NCI-H1092 (cell line): ENCODE measurements at places on chromosomes 1 and 21.

DNA sequence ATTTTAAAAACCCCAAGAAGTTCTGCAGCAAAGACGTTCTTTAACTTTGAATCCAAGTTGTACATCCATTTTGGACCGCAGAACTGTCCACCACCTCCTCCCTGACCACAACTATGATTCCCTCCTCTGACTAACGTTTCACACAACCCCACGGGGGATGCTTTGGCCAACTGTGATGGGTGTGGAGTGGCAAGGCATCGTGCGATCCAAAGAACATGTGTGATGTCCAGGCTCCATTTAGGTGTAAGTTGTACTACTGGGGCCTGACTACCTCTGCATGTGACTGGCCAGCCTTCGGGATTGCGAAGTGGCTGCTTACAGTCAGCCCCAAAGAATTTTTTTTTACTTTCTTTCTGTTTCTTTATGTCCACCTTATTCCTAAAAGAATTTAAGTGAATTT is 6.7 kb downstream of the KCNJ15 start:
- no peak for DNase-seq

GRCh38 chr1:98374098-98374497 is 287.4 kb upstream of the SNX7 start:
- no peak for DNase-seq

GRCh38 chr1:162297208-162297607 is 79.4 kb downstream of the SPATA46 start:
- no peak for DNase-seq

DNA sequence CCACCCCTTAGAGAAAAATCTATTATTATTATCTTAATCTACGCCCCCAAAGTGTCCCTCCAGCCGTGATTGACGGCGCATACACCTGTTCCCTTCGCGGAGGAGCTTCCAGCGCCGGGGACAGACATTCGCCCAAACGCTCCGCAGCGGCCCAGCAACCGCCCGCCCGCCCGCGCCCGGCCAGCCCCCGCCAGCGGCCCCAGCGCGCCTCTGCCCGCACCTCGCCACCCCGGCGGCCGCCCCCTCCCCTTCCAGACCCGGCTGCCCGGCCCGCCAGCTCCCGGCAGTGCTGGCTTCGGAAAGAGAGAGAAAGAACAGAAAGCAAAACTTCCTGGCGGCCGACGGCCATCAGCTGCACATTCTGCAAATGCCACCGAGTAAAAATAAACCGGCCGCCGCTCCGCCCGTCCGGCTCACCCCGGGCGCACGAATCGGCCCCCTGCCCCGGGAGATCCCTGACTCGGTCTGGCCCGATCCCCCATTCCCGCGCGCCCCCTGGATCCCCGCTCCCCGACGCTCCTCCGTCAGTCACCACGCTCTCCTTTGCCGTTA is 1.6 kb downstream of the CASZ1 start:
- no peak for DNase-seq

DNA sequence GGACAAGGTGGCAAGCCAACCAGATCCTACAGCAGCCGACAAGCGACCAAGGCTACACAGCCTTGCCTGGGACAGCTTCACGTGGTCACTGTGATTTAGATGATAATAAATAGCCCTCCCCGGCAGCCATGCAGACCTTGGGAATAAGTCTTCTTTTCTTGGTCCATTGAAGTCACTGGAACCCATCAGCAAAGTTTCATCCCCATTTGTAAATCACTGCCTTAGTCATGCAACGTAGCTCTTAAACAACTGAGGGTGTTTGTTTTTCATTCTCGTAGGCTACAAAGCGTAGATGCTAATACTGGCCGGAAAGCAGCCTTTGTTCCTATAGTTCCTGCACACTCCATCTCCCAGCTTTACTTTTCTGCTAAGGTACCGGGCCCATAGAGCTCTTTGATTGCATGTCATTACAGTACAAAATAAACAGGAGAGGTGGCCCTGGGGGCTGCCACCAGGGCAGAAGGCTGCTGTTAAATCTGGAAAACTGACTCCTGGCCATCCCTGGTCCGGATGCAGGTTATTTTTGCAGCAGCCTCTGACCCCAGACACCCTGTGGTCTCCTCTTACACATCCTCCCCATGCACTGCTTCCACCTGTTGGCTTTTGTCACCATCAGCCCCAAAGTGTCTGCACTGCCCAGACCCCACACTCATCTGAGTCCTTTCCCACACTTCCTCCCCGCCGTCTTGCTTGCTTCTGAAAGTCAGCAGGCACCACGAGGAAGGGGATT is 105.5 kb downstream of the TOMM20 start:
- DNase-seq, result no peak

DNA sequence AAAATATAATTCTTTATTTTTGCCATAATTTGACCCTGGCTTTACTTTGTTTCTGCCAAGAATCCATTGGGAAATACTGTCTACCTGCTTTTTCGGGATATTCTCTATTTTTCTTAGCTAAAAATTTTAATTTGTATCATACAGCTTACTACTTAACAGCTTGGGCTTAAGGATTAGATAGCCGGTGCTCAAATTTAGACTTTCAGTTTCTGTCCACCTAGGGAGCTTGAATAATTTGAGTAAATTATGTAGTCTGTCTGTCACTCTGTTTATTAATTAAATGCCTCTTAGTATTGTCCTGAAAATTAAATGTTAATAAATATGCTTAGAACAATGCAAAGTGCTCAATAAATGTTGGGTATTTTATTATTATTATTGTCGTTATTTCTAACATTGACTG is 6.7 kb downstream of the SYCP1 start:
- no peak for DNase-seq

- no peak for DNase-seq
These were observed 1.4 kb downstream of the HS2ST1 start for GRCh38 chr1:86915737-86916235.

GRCh38 chr21:44755227-44755626 is 43.9 kb upstream of the TSPEAR start:
- DNase-seq, result no peak

DNA sequence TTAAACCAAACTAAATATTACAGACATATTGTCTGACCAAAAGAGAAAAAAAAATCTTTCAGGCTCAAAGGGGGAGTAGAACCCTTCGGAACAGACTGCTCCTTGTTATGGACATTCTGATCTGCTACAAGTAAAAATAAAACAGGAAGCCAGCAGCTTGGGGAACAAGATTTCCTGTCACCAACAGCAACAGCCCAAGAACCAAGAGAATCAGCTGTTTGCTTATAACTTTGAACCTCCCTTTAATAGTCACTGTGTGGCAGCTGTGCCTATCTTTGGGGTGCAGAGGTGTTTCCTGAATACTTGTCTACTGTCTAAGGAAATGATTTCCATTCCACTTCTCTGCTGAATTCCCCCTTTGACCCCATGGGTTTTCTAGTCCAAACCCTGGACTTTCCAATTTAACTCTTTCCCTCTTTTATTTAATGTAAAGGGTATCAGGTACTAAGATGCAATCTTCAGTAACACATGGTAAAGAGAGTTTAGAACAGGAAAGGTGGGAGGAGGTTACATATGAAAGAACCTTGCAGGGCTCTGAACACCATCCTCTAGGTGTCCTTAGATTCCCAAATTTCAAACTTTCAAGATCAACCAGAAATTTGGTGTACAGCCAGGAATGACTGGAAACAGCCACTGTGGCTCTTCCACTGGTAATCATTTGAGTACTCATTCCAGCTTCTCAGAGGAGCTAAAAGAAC is 38.6 kb downstream of the GPR3 start:
- no peak for DNase-seq

DNA sequence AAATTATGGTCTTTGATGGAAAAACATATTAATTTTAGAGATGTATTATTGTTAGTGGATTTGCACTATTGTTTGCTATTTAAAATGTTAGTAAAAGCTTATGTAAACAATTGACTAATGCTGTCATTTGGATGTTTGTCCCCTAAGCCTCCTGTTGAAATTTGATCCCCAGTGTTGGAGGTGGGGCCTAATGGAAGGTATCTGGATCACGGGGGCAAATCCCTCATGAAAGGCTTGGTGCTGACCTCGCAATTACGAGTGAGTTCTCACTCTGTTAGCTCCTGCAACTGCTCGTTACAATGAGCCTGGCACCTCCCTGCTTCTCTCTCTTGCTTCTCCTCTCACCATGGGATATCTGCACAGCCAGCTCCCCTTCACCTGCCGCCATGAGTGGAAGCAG is 14.3 kb downstream of the TMEM35B start:
- DNase-seq, result no peak

DNA sequence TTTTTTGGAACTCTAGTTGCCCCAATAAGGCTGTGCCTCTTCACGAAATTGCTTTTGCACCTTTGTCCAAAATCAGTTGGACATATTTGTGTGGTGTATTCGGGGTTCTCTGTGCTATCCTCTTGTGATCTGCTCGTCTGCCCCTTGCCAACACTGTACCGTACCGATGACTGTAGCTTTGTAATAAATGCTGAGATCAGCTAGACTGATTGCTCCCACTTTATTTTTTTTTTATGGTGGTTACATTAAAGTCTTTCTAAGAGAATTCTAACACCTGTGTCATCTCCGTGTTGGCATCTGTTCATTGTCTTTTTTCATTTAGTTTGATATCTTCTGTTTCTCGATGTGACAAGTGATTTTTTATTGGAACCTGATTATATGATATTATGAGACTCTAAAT is 94.1 kb downstream of the ADARB1 start:
- DNase-seq, result no peak

GRCh38 chr1:207935166-207935583 is 24.2 kb upstream of the CD34 start:
- no peak for DNase-seq

DNA sequence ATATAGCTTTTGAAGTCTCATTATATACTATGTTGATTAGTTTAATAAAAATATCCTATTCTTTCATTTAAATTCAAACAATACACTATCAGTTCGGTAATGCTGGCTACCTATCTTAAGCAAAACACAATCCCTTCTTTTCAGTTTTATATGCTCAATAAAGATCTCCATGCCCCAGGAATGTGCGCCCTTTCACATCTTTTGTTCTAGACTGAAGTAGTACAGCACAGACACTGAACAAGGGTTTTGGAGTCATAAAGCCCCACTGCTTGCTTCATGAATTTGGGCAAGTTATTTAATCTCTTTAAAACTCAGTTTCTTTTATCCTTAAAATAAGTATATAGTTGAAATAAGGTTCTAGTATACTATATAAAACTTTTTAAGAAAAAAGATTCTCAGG is 22.4 kb downstream of the SYDE2 start:
- no peak for DNase-seq

DNA sequence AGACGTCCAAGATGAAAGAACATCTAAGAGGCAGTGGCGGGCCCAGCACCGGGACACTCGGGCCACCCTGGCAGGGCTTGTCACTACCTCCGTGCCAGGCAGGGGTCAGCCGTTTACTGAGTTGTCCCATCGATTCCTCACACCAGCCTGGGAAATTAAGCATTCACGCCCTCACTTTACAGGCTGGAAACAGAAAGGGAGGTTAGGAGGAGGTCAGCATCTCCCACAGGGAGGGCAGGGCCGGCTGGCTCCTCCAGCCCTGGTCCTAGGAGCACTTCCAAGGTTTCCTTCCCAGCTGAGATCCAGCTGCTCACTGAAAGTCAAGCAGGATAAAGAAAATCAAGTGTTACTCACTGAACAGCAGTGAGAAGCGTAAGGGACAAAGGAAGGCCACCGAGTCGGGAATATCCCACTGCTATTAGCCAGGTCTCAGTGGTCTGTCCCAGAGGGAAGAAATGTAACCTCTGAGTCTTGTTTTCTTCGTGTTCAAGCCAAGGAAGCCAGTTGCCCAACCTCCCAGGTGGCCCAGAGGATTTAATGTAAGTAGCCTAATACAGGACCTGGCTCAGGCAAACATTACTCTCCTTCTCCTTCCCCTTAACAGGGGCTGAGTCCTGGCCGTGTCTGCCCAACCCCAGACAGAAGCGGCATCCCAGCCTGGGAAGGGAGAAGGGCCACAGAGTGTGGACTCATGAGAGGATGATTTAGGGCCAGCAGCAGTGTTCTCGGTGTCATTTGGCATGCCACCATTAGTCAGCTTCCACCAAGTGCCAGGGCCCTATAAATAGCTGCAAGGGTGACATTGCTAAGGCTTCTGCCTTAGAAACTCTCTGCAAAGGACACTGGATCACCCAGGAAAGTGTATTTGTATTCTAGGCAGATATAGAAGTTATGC is 203.1 kb upstream of the GALNT2 start:
- DNase-seq, result no peak

DNA sequence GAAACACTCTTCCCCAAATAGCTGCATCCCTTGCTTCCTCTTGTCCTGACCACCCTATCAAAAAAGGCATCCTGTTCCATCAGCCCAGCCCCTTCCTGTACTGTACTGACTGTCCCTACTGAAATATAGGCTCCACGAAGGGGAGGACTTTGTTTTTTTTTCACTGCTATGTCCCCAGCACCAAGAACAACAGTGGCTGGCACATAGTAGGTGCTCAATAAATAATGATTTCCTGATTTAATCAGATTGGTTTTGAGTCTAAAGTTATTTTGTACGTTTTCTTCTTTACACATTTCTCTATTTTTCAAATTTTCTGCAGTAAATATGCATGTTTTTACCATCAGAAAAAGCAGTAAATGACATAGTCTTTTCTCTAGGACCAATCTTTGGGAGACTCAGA is 73.9 kb downstream of the CD58 start:
- no peak for DNase-seq

DNA sequence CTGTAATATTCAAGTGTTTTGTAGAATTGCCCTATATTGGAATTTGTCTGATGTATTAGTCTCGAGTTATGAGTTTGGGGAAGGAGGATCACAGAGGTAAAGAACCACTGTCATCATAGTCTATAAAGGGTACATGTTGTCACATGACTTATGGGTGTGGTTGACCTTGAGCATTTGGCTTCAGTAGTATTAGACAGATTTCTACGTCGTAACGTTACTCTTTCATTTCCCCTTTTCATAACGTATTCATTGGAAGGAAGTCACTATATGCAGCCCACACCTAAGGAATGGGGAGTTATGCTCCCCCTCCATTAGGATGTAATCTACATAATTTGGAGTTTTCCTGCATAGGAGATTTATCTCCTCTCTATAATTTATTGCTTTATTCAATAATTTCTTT is 110.1 kb upstream of the VAV3 start:
- DNase-seq, result no peak

DNA sequence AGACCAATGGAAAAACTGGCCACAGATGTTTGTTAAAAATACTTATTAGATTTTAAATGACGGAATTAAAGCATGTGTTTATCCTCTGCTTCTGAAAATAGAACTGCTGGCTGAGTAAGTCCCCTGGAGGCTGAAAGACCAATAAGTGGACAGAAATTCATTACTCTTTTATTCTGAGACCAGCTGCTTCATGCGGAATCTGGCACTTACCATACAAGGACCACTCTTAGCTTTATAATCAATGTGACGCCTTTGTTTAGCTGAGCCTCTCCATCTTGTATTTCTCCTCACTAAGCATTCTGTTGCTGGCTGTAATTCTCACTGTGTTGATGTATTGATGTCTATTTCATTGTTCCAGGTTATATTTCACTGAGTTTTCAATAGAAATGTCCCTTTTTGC is 6.3 kb upstream of the EXO1 start:
- peak; percentile 90 for DNase-seq

DNA sequence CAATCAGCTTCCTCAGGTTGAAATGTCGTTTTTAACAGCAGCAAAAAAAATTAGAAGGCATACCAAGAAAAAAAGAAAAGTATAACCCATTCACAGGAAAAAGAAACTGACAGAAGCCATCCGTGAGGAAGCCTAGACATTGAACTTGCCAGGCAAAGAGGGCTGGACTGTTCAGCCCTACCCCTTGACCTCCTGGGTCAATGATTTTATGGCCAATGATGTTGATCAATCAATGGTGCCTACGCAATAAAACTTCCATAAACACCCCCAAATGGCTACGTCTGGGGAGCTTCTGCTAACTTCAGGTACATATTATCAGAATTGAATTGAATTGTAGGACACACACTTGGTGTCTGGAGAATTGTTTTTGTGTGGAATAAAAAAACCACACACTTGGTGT is 4.8 kb upstream of the PSEN2 start:
- no peak for DNase-seq

- peak; percentile 85 for DNase-seq
These were observed 1.4 kb downstream of the UCK2 start for GRCh38 chr1:165828669-165829329.
